ENCODE measurements at places on chromosomes 5 and 9. TPM values are rescaled to one million over a fixed set of nuclear protein-coding genes. Genes with fewer than 3 reads are reported as not detected.

The BSPRY gene
- not detected for total RNA-seq

The SLC34A1 gene
- total RNA-seq: not detected

The LVRN gene
- total RNA-seq: 1.5 TPM

The PTPN3 gene
- total RNA-seq: 2.7 TPM

The NMUR2 gene
- total RNA-seq: not detected

The OSTF1 gene
- total RNA-seq: 40.1 TPM

The CEP72 gene
- total RNA-seq: 1.7 TPM

The HAVCR2 gene
- total RNA-seq: 0.30 TPM

All from smooth muscle cell of the coronary artery (primary cell).